ENCODE measurements at places on chromosomes 5 and 9.
A peak's percentile ranks its signal among the peaks of the same experiment; 100 is the strongest.

GRCh38 chr5:32507738-32508434 lies 63.3 kb upstream of the ZFR start:
- DNase-seq: no peak

- DNase-seq: peak; percentile 77
Measured at GRCh38 chr9:127567035-127567729, 44.9 kb upstream of the STXBP1 start.

DNA sequence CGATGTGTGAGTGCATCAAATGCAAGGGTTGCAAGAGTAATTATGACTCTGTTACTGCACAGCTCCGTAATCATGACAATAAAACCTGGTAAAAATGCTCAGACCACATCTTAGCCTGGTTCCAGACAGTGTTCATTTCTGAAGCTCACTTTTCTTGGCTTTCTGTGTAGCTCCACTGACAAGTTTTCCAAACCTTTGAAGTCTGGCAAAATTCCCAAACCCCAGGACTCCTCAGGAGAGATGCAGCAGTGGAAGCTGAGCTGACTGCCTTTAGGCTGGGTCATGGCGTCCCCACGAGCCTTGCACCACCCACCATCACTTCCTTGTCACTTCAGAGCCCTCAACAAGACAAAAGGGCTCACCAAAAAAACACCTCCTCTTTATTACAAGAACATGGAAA lies 131.6 kb upstream of the TAS2R1 start:
- DNase-seq: no peak

GRCh38 chr5:84249918-84250630 lies 134.6 kb downstream of the EDIL3 start:
- DNase-seq: no peak

GRCh38 chr5:95572016-95572415 lies 17.1 kb downstream of the ARSK start:
- DNase-seq: no peak

DNA sequence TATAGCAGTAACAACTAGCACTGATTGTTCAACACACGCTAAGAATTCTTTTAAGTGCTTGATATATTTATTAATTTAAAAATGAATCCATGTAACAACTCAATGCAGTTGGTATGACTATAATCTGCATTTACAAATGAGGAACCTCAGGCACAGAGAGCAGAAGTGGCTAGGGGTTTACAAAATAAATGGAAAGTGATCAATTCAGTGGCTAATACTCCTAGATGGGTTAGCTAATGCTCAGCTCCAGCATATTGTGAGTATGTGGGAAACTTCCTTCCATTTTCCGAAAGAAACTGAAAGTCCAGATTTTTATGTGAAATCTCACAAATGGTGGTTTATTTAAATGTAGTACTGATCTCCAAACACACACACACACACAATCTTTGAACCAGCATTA lies 128.0 kb downstream of the RFX3 start:
- no peak for DNase-seq

DNA sequence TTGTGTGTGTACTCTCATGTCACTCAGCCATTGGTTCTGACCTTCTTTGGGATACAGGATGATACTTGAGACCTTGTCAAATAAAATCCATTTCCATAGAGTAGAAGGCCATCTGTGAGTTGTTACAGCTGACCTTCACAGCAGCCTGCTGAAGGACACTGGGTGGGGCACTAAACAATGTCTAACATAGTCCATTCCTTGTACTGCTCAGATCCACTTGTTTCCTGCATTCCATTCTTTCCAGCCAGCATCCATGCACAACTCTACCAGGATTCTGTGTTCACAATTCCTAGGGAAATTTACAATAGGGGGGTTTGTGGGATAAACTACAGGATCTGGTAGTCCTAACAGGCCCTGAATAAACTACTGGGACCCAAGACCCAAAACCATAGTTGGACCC lies 286.4 kb downstream of the RASEF start:
- DNase-seq: no peak

DNA sequence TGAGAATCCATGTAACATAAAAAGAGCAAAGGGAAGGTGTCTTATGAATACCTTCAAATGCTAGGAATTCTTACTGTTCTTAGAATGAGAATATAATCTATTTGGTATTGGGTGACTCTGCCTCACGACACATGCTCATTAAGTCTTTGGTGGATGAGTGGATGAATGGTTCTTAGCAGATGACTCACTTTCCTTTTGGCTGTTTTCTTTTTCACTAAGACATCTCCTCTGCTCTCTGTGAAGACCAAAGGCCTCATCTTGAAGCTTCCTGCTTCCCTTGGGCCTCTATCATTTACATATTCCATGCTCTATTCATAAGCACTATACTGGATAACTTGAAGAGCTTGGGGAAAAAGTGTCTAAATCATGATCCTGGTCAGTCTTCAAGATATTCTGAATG lies 468.1 kb downstream of the SPATA31D1 start:
- no peak for DNase-seq

GRCh38 chr5:138338411-138339090 lies 485 bp downstream of the FAM53C start:
- DNase-seq: no peak

DNA sequence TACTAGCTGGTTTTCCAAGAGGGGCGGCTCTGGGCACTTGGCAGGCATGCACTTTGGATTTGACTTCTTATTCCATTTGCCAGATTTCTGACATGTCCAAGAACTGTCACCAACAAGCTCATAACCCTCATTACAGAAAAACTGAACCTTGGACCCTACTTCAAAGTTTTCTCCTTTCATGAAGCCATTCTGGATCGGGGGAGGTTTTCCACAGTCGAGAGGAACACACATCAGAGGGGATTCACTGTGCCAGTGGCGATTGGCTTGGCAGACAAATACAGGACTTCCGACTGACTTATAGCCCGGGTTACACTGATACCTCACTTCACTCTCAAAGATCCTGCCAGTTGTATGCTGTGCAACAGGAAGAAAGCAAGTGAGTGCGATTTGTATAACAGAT lies 70.9 kb upstream of the TXNDC8 start:
- no peak for DNase-seq

GRCh38 chr5:164306662-164307061 lies 801.2 kb downstream of the MAT2B start:
- no peak for DNase-seq

GRCh38 chr5:125421006-125421405 lies 674.6 kb upstream of the ZNF608 start:
- no peak for DNase-seq

DNA sequence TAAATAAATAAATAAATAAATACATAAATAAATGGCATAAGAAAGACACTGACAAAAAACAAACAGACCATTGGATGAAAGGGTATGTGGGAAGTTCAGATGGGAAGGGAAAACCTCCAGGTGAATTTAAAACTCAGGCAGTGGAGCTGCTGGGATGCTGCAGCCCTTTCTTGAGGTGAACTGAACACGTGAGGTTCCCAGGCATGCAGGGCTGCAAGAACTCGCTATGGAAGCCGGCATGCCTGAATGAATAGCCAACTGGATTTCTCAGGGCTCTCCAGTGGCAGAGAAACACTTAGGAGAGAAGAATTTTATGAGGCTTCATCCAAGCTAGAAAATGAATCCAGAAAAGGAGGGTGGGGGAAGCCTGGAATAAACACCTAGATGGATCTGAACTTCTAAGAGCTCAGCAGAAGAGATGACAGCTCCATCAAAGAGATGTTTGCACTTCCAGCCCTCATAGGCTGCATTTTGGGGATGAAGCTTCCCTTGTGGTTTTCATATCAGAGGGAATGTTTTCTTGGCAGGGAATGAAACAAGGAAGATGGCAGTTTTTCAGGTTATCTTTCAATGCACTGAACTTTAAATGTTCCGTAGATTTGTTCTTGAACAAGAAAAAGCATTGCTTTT lies 224.2 kb upstream of the DAP start:
- no peak for DNase-seq

GRCh38 chr5:50945139-50945538 lies 278.7 kb downstream of the PARP8 start:
- DNase-seq: no peak

GRCh38 chr5:27706832-27707231 lies 668.4 kb upstream of the CDH9 start:
- no peak for DNase-seq

- DNase-seq: no peak
Measured at GRCh38 chr5:118616281-118616680, 372.1 kb downstream of the DTWD2 start.

- no peak for DNase-seq
Measured at GRCh38 chr9:91776409-91777291, 173.4 kb downstream of the ROR2 start.

DNA sequence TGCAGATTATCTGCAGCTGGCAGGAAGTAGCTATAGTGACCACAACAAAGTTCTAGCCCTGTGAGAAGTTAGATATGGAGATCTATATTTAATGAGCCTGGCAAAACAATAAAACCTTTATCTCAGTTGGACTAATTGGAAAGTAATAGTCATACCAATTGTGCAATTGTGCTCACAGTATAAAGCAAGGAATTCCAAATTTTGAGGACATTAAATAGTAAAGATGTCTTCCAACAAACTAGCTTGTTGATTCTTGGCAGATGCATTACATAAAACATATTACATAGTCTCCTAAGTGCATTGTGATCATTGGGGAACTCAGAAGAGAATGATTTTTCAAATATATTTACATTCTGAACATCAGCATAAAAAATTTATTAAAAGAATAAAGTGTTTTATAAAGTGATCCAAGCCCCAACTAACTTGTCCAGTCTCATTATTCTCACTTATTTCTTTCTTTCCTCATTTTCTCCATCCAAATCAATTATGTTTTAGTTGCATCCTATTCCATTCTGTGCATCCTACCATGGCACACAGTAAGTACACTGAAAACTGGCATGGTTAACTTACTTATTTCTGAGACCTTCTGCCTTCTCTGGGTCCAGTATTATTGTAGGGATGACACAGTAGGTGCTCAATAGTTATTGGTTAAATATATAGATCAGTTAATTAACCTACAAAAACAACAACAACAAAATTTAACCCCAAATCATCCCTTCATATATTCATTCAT lies 977.2 kb upstream of the NUDT12 start:
- DNase-seq: no peak

DNA sequence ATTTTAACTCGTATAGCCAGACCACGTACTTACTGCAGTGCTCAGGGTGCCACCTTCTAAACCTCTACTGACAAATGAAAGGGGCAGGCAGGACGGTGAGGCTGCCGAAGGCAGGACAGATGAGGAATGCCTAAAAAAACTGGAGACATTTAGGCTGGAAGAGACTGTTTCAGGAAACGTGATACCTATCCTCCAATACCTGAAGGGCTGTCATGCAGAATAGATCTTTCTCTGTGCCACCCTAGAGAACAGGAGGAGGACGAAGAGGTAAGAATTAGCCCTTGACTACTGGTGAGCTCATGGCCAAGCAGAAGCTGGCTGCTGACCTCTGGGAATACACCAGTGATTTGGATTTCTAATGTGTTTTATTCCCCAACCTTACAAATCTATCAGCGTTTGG lies 139.4 kb downstream of the EFNA5 start:
- DNase-seq: no peak

DNA sequence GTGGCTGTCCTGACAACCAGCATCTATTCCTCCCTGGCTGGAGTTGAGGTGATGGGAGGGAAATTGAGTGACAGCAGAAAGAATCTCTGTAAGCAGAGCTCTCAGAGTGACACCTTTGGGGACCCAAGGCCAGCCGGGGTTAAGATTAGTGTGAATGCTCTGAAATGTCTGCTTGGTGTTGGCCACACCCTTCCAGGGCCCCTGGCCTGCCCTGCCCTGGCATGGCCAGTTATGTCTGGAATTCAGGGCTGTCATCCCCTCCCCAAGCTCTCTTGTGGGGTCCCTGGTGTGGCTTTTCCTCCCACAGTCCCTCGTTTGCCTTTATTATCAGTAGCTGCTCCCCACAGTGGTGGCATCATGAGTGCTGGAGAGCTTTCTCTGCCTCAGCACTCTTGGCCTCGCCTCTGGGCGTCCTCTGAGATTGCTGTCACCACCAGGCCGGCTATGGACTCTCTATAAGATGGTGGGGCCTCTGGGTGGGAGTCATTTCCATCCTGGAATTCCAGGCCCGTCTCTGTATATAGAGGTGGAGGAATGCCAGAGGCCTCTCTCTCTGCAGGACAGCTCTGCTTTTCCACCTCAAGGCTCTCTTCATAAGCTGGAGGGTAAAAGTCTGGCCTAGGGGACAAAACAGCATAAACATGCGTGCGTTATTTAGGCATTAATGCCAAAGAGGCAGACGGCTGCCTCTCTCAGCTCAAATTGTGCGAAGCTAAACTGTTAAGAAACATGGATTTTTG lies 3.6 kb downstream of the TMEM252 start:
- no peak for DNase-seq

DNA sequence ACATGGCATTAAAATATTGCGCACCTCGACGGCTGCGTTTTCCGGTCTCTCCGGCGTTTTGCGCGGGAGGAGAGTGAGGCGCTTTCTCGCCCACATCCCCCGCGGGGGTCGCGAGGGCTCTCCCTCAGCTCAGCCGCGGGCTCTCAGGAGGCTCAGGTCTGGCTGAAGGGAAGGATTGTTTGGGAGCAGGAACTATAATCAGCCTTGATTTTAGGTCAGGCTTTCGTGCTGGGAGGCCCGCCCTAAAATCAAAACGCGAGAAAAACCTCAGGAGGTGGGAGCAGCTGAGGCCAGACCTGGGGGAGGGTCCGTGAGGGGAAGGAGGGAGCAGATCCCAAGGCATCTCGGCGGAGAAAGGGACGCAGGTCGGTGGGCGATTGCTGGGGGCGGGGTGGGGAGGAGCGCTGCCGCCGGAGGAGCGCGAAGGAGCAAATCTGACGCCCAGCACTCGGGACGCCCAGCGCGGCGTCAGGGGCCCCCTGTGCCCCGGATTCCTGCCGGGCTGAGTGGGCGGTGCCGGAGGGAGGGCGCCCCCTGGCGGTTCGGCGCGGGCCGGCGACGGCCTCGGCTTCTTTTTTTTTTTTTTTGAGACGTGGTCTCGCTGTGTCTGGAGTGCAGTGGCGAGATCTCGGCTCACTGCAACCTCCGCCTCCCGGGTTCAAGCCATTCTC lies 18.7 kb upstream of the RNF130 start:
- peak; percentile 72 for DNase-seq

GRCh38 chr5:173837654-173838053 lies 50.5 kb upstream of the CPEB4 start:
- DNase-seq: no peak

DNA sequence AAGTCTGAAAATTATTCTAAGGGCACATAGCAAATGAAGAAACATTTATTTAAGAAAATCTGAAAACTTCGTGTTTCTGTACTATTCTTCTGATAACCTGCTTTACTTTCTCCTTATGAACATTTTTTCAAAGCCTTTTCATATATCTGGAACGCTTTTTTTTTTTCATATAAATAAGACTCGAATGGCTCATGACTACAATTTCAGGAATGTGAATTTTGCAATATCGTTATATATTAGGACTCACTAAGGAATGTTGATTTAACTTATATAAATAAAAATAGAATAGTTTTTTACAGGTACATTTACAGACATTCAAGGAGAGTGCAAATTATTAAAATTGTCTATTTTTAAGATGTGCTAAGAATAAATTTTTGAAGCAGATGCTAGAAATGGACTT lies 42.9 kb downstream of the GPBP1 start:
- DNase-seq: no peak

DNA sequence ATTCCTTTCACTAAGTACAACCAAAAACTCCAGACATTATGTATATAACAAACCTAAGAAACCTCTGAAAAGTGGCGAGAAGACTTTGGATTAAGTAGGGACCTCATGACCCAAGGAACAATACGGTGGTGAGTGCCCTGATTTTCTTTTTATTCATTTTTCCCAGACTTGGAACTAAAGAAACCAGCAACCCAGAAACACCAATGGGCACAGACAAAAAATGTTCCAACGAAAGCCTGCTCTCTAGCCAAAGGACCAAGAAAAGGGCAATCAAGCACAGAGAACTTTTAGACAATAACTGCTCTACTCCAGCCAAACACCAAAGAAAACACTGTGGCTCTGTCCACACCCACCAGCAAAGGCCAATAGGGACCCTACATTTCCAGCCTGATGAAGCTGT lies 66.2 kb upstream of the SSBP2 start:
- DNase-seq: no peak
